Spinal cord (tissue), 10 donors: ENCODE measurements at places on chromosomes 11 and 22. TPM values are rescaled to one million over a fixed set of nuclear protein-coding genes. Genes with fewer than 3 reads are reported as not detected.
A peak's percentile ranks its signal among the peaks of the same experiment; 100 is the strongest.

- no peak for DNase-seq
Measured at GRCh38 chr11:92607969-92608722, 361.3 kb upstream of the MTNR1B start.

GRCh38 chr11:95919514-95919913 is 4.4 kb downstream of the MTMR2 start:
- DNase-seq: no peak

DNA sequence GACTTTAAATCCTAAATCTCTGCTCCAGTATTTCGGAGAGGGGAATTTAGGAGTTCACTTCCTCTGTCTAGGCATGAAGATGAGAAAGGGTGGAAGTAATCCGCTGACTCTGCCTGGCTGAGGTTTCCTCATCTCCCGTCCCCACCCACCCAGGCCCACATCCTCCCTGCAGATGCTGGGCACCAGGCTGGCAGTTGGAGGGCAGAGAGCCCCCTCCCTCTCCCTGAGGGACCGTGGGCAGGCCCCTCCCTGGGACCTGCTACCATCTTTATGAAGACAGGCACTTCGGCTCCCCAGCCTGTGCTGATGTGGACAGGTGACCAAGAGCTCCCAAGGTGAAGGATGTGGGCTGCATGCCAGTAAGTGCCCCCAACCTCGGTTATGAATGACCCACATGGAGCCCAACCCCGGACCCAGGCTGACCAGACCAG is 6.7 kb downstream of the CASTOR1 start:
- DNase-seq: no peak

GRCh38 chr11:119754199-119754598 is 25.2 kb upstream of the NECTIN1 start:
- no peak for DNase-seq

DNA sequence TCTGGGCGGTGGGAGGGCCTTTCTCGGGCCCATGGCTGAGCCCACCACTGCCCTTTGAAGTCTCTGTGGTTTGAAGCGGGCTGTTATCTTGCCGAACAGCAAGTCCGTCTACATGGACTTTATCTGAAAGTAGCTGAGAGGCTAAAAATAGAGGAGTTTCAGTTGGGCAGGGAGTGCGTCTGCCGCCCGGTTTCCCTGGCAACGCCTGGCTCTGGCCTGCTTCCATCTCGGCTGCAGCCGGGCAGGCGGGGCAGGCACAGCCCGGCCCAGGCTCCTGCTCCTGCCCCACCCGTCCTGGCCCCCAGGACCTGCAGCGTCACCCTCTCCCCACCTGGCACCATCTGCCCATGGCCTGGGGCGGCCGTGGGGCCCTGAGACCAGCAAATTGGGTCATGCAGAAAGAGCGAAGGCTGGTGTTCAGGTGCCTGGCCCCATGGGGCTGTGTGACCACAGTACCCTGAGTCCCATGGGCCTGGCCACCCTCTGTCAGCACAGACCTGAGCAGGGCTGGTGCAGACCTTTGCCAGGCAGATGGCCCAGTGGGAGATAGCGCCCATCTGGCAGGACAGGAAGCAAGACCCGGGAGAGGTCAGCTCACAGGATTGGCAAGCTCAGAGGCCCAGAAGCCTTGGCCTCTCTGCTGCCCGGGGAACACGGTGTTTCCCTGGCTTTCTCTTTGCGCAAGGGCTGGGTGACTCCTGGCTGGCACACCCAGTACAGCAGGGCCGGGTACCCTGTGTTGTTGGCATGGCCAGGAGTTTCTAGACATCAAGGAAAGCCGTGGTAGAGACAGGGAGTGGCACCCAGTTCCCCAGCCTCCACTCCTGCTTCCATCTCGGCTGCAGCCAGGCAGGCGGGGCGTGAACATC is 79.1 kb upstream of the KCNQ1OT1 start:
- DNase-seq: peak; percentile 91

GRCh38 chr11:43833657-43834073 is 47.0 kb upstream of the ALKBH3 start:
- DNase-seq: no peak

DNA sequence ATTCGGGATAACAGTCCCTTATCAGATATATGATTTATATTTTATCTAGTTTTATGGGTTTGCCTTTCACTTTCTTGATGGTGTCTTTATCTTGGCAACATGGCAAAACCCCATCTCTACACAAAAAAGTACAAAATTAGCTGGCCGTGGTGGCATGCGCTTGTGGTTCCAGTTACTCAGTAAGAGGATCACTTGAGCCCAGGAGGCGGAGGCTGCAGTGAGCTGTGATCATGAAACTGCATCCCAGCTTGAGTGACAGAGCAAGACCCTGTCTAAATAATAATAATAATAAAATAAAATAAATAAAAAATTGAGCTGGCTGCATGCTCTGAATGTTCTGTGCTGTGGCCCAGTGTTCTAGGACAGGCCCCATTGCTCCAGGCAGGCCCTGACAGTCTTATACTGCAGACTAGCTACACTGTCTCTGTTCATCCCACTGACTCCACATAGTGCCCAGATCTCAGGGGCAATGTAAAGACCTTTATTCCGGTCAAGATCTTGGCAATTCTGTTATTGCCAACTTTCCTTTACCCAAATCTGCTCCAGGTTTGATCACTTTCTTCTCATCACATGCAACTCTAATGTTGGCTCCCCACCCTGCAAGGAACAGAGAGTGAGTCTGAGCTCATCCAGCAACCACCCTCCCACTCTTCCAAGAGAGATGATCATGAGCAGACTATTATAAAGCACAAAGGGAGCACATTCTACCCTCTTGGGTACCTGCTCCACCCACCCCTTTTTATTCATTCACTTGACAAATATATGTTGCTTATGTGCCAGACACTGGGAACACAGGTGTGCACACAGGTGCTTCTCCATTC is 8.8 kb downstream of the HSPA8 start:
- DNase-seq: no peak

DNA sequence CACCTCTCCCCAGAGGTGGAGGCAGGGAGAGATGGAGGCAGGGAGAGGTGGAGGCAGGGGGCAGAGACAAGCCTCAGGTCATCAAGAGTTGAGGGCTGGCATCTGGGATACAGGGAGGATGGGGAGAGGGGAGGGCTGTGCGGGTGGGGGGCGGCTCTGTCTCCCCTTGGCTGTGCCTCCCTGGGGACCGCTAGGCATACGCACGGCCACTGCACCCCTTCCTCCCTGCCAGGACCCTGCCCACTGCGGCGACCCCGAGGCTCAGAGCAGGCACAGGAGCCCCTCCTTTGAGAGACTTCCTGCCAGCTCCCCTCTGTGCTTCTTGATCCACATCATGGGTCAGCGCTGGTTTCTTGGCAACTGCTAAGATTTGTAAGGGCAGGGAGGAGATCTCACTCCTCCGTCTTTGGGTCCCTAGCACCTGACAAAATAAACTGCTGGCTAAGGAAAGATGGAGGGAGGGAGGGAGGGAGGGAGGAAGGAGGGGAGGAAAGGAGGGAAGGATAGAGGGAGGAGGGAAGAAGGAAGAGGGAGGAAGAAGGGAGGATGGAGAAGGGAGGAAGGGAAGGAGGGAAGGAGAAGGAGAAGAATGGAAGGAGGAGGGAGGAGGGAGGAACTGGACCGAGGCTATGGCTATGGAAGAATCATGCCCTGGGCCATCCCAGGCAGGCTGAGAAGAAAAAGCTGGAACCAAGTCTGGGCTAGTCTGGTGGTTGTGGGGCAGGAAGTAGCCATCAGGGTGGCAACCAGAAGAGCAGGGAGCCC is 18.5 kb downstream of the PRR33 start:
- peak; percentile 44 for DNase-seq

- no peak for DNase-seq
Measured at GRCh38 chr22:20026996-20027601, 6.2 kb downstream of the TANGO2 start.

Gene NAALADL1
- 7.7 TPM for total RNA-seq

Gene CDCA5
- total RNA-seq: 5.4 TPM

Gene LDHAL6A
- total RNA-seq: 0.20 TPM

Gene KCNJ5
- 2.7 TPM for total RNA-seq
